ENCODE measurements at places on chromosomes 5 and 9.
A peak's percentile ranks its signal among the peaks of the same experiment; 100 is the strongest.

DNA sequence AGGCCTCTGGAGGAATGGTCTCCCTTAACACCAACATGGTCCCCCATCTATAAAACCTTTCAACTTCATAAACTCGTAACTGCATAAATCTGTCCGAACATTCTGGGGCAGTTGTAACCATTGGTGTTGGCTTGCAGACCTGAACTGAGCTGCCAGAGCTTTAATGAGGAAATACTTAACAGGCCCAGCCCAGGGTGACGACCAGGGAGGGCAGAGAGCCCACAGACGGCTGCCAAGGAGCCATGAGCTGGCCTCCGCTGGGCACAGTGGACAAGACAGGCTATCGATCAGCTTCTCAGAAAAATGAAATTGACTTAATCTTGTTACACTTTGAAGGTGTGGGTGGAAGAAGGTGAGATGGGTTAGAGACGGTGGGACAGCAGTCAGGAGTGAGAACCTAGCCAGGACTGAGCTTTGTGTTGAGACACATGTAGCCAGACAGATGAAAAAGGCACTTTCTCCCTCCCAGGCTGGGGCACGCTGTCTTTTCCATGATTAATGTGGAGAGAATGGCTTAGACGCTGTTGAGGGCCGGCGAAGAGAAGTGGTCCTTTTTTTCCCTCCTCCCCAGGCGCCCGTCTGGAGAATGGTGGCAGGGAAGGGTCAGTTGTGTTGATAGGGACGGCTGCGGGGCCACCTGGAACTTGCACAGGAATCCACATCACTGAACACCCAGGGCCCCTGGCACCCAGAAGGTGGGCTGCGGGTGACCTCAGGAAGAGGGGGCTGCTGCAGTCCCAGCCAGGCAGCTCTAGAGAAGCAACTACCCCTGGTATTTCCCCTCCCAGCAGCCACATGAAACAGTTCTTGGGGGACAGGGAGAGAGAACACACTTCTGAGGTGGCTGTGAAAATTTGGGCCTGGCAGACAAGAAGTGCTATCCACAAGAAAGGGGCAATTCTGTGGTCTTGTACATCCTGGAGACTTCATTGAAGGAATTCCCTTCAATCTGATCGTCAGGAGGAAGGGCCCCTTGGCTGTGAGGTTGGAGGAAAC lies 27.3 kb upstream of the TCOF1 start:
- no peak for DNase-seq

GRCh38 chr9:73234008-73234360 lies 82.3 kb downstream of the ANXA1 start:
- DNase-seq: no peak

GRCh38 chr5:129249886-129250285 lies 155.3 kb downstream of the ISOC1 start:
- DNase-seq: no peak

DNA sequence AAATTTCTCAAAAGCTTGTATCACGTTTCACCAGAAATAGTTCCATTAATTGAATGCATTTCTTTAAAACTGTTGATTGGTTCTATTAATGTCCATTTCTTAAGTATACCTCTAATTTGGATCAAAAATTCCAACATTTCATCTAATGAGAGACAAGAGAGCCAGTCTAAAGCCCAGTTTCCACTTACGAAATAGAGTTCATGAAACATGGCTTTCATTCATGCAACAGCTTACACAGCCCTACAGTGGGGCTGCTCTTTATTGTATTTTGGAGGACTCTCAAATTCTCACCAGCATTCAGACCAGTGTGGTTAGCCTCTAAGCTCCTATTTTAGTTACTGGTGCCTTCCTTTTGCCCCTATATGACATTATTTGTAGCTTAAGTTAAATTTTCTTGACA lies 566.9 kb upstream of the RGMB start:
- DNase-seq: no peak

- DNase-seq: no peak
These were observed at the start of gene KCNMB1 for GRCh38 chr5:170388818-170389549. TSS of gene KCNMB1 (minus strand) at chr5:170389367. CDS start at chr5:170385447, 3,920 bp downstream.

GRCh38 chr5:54517174-54517511 lies 416 bp upstream of the SNX18 start:
- DNase-seq: peak; percentile 57

DNA sequence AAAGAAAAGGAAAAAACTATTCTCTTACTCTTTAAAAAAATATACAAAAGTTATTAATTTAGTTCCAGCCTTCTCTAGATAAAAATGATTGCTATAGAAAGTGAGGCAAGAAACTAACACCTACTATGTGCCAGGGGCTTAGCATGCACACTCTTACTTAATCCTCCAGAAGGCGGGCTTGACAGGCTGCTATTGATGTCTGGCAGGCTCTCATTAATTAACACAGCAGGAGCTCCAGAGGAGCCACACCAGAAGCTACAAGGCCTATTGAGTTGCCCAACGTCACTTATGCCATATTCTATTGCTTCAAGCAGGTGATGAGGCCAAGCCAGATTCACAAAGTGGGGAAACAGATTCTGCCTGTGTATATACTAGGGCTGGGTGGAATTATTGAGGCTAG lies 54.6 kb upstream of the CLINT1 start:
- no peak for DNase-seq

DNA sequence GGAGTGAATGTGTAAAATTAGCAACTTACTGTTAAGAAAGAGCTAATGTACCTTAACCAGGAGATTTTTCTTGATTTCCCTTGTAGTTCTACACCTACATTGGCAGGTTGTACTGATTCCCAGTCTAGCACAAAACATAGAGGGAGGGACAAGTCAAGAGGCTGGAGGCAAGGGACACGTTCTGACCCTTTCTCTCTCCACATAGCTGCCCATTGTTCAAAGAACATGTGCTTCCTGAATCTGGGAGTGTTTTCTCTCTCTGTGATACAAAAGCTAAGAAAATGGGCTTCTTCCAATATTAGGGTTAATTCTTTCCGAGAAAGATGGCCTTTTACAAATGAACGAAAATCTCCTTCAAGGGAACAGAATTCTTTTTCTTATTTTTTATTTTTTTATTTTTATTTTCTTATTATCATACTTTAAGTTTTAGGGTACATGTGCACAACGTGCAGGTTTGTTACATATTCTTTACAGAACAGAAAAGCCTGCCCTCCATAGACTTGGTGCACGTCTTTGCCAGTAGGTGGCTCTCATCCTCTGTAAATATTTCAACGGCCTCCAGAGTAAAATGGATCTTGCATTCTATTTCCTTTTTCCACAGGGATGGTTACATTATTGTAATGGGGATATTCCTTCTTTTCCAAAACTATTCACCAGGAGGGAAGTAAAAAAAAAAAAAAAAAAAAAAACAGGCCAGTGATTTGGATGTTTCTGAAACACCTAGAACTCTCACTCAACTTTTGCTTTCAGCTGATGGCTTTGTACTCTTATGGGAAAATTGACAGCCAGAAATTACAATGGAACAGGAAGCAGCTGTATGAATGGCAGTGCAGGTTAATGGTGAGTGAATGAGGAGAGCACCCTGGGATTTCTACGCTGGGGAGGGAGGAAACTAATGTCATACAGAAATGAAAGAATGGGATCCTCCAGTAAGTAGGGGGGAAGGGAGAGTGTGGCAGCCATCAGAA lies 13.1 kb upstream of the IFNA5 start:
- peak; percentile 72 for DNase-seq

DNA sequence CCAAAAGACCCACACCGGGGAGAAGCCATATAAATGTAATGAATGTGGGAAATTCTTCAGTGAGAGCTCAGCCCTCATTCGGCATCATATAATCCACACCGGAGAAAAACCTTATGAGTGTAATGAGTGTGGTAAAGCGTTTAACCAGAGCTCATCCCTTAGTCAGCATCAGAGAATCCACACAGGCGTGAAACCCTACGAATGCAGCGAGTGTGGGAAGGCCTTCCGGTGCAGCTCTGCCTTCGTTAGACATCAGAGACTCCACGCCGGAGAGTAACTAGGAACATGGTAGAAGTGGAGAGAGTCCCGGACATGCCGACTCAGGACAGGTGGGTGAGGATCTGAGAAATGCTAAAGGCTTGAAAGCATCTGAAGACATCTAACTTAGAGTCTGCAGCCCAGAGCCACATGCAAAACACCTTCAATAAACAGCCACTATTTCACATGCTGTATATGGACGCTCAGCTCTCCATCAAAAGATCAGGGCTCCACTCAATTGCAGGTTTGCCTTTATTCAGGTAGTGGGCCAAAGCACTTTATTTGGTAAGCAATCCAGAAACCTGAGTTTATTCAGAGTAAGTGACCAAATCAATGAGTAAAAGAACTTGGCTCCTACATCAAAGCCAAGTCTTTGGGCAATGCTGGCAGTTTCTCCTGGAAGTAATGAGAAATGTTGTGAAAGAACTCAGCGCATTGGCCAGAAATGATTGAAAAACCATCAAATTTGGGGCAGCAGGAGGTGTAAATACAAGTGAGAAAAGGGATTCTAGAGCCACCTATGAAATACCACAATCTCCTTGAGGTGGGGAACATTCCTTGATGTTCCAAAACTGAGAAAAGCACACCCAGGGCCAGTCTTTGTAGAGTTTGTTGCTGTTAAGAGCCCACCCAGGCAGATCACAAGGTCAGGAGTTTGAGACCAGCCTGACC lies 6.0 kb downstream of the RPL12 start:
- DNase-seq: no peak

DNA sequence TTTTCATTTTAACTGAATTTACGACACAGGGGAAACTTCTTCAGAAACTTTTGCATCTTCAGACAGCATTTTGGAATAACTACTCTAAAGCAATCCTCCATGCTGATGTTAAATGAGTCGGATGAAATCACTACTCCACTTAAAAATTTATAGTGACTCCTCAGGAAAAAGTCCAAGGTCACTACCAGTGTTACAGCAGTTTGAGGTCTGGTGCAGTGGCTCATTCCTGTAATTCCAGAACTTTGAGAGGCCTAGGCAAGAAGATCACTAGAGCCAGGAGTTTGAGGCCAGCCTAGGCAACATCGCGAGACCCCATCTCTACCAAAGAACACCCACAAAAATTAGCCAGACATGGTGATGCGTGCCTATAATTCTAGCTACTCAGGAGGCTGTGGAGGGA lies 5.9 kb upstream of the GAS1 start:
- DNase-seq: no peak

GRCh38 chr9:27491154-27491553 lies 32.9 kb upstream of the IFNK start:
- no peak for DNase-seq

DNA sequence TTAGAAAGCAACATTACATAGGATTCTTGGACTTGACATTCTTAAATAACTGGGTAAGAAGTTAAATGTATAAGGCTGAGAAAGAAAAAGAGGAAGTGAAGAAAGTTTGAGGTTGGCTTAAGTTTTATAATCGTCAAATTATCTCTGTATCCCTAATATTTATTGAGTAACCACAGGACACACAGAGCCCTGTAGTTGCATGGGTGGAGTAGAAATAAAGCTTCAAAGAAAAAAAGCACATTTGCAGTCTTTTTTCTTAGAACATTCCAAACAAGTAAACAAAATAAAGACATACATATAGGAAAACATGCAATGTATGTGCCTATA lies 137.0 kb downstream of the CCDC192 start:
- DNase-seq: no peak

- DNase-seq: no peak
These were observed 519.7 kb upstream of the ZNF608 start for GRCh38 chr5:125266106-125266505.

DNA sequence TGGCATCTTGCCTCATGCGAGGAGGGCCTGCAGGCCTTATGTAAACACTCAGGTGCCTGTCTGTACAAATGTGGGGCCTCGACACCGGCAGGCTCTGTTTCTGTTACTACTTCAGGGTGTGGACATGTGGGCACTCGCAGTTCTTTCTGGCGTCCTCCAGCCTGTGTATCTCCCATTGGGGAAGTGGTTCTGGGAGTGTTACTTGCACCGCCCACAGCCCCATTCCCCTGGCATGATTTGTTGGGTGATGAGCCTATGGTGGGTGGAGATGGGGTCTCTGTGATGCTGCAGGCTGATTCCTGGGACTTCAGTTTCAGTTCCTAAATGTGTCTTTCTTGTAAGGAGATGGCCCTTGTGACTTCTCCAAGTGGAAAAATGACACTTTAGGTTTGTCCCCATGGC lies 82.1 kb upstream of the PITX1 start:
- DNase-seq: peak; percentile 58

GRCh38 chr5:79488775-79489174 lies 25.2 kb downstream of the HOMER1 start:
- DNase-seq: no peak

Measured in Ammon's horn (tissue), 1 donor.